ENCODE measurements at places on chromosomes 7 and 10.

GRCh38 chr10:72328829-72329204, 25.9 kb downstream of the DNAJB12 start:
- DNase-seq, result no peak

DNA sequence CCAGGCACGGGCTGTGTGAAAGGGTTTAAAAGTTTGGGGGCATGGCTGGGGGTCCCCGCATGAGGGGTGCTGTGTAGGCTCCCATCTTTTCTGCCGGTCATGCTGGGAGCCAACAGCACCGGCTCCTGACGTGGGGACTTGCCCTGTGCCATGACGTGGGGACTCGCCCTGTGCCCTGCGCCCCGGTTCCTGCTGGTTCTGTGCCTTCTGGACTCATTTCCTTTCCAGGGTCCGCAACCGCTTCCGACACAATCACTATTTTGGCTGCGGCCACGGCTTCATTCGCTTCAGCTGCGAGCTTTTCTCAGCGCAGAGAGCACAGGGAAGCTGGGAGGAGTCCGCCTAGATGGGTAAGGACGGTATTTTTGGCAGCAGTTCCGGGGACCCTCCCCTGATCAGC, 7.6 kb upstream of the GIMAP8 start:
- no peak for DNase-seq

DNA sequence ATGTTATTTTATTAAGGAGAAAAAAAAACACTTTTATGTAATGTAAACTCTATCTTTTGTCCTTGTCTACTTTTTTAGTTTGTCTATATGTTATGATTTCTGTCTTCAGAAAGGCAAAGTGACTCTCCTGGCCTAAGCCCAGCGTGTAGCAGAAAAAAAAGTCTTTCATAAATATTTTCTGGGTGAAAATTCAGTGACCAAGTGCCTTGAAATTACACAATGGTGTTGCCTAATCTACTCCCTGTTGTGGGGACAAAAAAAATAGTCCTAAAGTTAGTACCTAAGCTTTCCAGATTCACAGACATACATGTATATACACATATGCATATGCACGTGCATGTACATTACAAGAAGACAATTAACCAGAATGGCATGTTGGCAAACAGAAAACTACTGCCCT, 1257.8 kb upstream of the SORCS1 start:
- no peak for DNase-seq

GRCh38 chr7:127678947-127679346, 27.0 kb downstream of the SND1 start:
- peak; percentile 63 for DNase-seq

- no peak for DNase-seq
Measured at GRCh38 chr7:73864981-73865711, 4.2 kb downstream of the TMEM270 start.

DNA sequence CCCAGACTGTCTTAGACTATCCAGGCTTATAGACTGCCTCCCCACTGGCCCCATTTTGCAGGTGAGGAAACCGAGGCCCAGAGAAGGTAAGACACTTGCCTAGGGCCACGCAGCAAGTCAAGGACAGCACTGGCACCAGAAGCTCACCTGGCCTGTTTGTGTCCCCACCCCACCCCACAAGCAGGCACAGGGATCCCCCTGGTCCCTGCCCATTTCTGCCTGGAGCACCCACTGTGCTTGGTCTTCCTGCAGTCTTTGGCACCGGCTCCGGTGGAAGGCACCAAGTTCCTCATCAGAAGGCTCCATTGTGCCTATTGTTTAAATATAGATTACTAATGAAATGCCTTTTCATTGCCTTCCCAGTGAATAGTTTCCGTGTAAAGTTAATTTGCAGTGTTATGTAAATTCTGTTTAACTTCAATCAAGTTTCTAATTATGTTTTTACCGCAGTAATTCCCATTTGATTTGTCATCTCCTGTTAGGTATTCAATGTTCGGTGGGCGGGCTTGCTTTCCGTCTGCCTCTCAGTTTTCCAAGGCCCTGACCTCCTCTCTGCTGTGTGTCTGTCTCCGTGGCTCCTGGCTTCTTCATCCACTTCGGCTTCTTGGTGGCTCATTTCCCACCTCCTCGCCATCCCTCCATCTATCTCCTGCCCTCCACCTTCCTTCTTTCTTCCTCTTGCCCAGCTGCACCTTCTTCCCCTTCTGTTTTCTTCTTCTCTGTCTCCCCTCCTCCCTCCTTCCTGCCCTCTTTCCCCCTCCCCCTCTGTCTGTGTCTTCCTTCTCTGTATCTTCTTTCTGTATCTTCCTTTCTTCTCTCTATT, 75.8 kb downstream of the ZMIZ1 start:
- no peak for DNase-seq
